ENCODE measurements at places on chromosomes 7 and 10.

- no peak for DNase-seq
Measured at GRCh38 chr7:98556288-98556687, 60.8 kb upstream of the NPTX2 start.

- DNase-seq: no peak
Measured at GRCh38 chr10:125145636-125146035, 14.7 kb downstream of the CTBP2 start.

- DNase-seq: no peak
Measured at GRCh38 chr7:78703391-78703790, 750.1 kb downstream of the MAGI2 start.

GRCh38 chr7:78386520-78386919 lies 587.9 kb downstream of the PHTF2 start:
- no peak for DNase-seq

DNA sequence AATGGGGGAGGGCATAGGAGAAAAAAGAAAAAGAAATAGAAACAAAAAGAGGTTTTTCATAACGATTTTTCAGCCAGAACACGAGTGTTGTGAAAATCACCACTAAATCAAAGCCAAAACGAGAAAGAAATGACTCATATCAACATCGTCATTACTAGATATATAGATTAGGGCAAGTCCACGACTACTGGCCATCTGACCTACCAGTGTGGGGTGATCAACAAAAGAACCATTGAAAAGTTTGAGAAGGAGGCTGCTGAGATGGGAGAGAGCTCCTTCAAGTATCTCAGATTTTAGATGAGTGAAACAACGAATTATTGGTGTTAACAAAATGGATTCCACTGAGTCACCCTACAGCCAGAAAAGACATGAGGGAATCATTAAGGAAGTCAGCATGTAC lies 33.5 kb upstream of the ABCB5 start:
- DNase-seq: no peak

GRCh38 chr10:855671-856070 lies 75.8 kb downstream of the LARP4B start:
- DNase-seq: no peak

DNA sequence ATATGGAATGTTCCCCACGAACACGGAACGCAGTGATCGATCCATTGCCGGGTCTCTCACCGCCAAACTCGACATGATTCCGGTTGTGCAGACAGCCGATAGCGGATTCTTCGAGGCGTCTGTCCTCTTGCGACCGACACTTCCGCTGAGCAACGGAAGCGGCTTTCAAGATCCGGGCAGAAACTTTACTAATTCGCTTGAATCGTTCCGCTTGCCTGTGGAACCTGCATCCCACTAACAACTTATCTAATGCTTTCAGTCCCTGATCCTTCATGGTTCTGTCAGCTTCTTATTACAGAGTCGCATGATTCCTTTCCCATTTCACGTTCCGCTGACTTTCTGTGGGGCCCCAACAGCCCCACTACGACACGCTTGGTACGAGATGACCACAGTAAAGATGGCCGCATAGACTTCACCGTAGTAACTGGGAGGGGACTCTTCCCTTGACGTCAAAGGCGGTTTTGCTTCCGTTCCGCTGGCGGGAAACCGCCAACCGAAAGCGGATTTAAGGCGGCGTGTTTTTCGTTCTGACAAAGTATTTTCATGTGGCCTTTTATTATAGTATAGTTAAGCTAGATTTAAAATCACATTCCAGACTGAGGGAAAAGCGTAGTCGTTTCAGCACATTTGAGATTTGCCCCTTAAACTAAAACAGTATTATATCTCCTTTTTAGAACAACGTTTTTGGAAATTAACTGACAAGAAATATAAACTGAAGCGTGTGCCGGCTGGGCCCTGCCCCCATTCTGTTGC lies at the start of gene CSTF2T:
Gene CSTF2T (minus strand): TSS at position 121 of the 753 bp plus-strand sequence. CDS start 46 bp downstream, at position 75.
- DNase-seq: peak; percentile 83

- no peak for DNase-seq
Measured at GRCh38 chr10:86583983-86584382, 62.4 kb upstream of the WAPL start.

DNA sequence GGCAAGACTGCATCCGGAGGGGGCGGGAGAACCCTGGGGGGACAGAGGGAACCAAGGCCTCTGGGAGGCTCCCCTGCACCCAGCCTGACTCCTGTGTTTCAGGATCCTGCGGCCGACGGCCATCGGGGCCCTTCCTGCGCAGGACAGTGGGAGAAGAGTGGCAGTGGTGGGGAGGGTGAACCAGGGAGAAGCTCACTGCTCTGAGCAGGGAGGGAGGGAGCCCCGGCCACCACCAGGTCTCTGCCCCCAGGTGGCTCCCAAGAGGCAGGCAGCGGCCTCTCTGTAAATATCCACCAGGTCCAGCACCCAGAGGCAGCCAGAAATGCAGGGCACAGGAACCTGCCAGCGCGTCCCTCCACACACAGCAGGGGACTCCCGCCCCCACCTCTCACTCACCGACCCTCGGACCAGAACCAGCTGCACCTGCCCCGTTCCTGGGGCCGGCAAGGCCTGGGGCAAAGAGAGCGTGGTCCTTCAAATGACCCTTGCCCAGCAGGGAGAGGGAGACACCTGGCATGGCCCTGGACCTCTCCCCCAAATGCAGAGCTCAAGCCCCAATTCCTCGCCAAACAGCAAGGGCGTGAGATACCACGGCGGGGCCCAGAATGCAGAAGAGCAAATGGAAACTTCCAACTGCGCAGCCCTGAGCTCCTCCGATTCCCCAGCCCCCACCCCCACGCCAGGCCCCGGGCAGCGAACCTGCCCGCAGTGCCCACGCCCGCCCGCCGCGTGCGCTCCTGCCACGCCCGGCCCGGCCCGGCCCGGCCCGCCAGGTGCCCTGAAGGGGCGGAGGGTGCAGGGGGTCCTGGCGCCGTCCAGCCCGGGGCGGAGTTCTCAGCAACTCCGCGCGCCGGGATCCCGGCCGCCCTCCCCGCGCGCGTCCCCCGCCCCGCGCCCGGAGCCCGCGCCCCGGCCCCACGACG lies 805 bp downstream of the RASGEF1A start:
- DNase-seq: no peak

GRCh38 chr10:7933757-7934156 lies 115.5 kb downstream of the TAF3 start:
- DNase-seq: no peak

Data from AG08395 (cell line).